Right hindlimb (tissue), 1 donor: ENCODE measurements at places on chromosomes 2 and 18.

DNA sequence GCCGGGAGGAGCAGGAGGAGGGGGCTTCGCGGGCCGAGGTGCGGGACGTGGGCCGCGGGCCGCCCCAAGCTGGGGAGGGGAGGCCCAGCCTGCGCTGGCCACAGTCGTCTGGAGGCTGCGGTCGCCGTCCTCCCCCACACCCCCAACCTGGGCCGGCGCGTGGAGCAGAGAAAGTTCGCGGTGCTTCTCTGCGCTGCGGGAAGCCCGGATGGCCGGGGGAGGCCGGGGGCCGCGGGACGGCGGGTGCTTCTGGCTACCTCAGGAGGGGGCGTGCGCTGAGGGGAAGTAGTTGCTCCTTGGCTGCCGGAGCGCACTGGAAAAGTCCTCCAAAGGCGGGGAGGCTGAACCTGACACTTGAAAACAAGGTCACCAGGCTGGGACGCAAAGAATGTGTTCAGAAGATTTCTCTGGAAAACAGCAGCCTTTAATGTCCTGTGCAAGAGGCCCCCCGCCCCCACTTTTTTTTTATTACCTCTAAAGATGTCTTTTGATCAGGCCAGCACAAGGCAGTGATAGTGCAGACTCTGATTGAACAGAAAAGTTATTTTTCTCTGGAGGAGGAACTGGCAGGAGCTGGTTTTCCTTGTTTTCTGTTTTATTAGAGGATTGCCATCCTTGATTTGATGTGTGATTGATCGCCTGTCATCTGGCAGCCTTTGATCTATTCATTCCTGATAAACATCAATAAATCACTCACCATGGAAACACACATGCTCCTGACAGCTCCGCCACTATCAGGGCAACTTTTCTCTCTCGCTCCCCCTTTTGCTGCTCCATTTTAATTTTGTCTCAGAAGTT lies 1.6 kb downstream of the TSHZ1 start:
- peak; percentile 75 for DNase-seq

DNA sequence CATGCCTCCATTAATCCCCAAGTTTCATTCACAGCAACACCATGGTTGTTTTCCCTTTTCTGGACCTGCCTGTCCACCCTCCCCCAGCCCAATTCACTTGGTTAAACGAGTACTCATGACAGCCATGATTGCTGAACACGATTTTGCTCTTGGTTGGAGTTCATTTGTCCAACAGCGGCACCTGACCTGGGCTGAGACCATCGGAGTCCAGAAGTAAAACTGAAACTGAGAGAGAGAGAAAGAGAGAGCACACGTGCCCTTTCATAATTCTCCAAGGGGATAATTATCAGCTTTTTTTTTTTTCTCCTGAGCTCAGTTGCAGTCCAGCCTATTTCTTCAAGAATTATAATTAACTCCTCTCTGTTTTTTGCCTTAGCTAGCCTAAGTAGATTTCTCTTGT lies 13.7 kb upstream of the KIF5C start:
- DNase-seq: no peak

GRCh38 chr2:101150306-101151145 lies 656 bp downstream of the TBC1D8 start:
- DNase-seq: peak; percentile 53

DNA sequence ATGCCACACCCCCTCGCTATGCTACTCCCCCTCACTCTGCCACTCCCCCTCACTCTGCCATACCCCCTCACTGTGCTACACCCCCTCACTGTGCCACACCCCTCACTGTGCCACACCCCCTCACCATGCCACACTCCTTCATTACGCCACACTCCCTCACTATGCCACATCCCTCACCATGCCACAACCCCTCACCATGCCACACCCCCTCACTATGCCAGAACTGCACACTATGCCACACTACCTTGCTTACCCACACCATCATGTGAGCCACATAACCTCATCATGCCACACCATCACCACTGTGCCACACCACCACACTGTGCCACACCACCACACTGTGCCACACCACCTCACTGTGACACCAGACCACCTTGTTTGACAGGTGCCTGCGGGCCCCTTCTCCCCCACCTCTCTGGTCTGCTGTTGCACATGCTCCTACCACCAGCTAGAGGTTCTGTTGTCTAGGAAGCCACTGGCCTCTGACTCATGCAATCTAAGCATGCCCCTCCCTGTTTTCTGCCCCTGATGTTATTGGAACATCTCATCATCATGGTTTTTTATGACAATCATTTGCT lies 22.0 kb downstream of the MARCHF4 start:
- no peak for DNase-seq

- DNase-seq: no peak
These were observed 7.7 kb downstream of the PSD4 start for GRCh38 chr2:113181258-113182051.

GRCh38 chr2:160909781-160910242 lies 250.4 kb upstream of the TANK start:
- no peak for DNase-seq

DNA sequence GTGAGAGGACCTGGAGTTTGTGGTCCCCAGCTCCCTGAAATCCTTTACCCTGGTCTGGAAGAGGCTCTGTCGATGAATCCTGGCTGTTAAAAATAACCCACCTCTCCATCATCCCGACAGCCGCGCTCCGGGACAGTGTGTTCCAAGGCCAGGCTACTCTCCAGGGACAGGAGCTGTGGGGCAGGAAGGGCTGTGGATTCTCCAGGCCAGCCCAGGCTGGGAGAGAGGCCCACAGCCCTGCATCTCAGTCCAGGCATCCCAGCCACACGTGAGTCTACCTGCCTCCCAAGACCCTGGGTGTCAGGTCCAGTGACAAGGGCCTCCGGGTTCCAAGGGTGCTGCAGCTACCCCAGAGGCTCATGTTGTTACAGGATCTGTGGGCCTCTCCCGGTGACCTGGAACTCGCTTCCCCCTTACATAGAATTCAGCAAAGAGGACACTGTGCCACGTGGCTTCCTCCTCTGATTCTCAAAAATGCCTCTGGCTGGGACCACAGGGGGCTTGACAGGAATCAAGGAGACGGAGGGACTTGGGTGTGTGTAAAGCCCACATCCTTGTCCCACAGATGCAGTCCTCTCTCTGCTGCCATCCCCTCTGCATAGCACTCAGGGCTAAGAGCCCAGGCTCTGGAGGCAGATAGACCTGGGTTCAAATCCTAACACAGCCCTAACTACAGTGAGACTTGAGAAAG lies 17.3 kb downstream of the ADRA2B start:
- DNase-seq: peak; percentile 29

GRCh38 chr2:179268277-179268925 lies 3.8 kb upstream of the SESTD1 start:
- no peak for DNase-seq

- no peak for DNase-seq
These were observed 29.2 kb downstream of the WIPF1 start for GRCh38 chr2:174568425-174568824.

GRCh38 chr2:114769991-114770390 lies 327.6 kb downstream of the DPP10 start:
- DNase-seq: no peak

DNA sequence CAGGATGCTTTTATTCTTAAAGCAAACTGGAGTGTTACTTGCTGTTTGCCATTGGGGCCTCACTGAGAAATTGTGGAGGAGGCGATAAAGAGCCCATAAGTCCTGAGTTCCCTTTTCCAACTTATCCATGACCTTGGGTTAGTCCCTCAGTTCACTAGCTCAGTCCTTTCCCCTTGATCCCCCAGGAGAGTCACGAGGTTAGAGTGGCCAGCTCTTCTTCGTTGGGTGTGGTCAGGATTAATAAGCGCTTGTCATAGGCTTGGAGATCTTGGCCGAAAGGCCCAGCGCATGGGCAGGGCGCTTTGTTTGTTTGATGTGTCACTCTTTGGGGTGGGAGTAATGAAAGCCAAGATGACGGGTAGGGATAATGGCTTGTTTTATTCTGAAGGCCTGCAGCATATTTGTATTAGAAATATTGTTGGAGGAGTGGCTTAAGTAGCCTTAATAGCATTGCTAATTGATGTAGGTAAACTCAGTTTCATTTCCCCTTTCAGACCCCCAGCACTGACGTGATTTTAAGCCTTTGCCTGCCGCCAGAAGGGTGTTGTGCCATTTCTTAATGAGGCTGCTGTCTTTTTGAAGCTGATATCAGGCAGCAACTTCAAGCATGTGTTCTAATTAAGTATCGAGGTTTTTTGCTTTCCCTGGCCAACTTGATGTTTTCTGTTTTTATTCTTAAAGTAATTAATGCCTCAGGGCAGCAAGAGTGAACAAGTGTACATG lies 15.7 kb downstream of the GRHL1 start:
- DNase-seq: no peak

- no peak for DNase-seq
These were observed 607.1 kb downstream of the ADCYAP1 start for GRCh38 chr18:1511619-1512311.

- DNase-seq: no peak
These were observed 28.0 kb upstream of the KCMF1 start for GRCh38 chr2:84942964-84943421.

DNA sequence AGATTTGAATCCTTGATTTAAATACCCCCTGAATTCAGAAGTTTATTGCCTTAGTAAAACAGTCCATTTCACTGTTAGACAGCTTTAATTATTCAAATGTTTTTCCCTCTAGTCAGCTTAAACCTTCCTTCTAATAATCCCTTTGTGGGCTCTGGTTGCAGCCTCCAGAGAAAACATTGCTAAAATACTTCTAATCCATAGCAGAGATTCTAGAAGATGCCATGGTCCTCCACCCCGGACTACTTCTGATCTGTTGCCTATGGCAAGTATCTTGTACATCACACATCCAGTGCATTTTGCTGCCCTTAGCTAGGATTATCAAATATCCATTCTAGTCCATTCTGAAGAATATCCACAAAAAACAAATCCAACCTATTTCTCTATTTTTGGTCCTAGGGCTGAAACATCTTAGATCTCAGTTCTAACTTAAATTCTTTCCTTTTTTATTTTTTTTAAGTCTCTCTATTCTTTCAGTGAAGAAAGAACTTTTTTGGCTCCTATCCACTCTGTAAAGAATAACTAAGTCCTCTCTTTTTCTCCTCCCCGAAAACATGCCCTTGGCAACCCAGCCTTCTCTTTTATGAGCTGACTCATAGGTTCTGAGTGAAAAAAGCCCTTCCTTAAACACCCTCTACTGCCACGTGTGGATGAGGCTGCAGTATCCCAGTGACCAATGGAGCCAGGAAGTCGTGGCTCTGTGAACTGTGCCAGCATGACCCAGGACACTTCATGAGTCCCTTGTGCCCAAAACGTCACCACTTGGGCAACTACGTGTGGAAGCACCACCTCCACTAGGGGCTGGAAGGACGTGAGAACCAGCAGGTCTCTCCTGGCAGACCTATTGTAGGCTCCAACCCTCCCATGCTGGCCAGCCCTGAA lies 349.8 kb downstream of the TNS1 start:
- DNase-seq: peak; percentile 64

- no peak for DNase-seq
These were observed 9.1 kb downstream of the LOXL3 start for GRCh38 chr2:74544634-74545033.

- DNase-seq: no peak
These were observed 131.4 kb upstream of the MAP3K20 start for GRCh38 chr2:172944022-172944793.

- DNase-seq: no peak
These were observed 164.5 kb upstream of the GLI2 start for GRCh38 chr2:120571015-120571728.

GRCh38 chr18:46946656-46947282 lies 29.4 kb downstream of the KATNAL2 start:
- DNase-seq: peak; percentile 92

GRCh38 chr2:213238753-213239495 lies 45.3 kb upstream of the SPAG16 start:
- DNase-seq: no peak

DNA sequence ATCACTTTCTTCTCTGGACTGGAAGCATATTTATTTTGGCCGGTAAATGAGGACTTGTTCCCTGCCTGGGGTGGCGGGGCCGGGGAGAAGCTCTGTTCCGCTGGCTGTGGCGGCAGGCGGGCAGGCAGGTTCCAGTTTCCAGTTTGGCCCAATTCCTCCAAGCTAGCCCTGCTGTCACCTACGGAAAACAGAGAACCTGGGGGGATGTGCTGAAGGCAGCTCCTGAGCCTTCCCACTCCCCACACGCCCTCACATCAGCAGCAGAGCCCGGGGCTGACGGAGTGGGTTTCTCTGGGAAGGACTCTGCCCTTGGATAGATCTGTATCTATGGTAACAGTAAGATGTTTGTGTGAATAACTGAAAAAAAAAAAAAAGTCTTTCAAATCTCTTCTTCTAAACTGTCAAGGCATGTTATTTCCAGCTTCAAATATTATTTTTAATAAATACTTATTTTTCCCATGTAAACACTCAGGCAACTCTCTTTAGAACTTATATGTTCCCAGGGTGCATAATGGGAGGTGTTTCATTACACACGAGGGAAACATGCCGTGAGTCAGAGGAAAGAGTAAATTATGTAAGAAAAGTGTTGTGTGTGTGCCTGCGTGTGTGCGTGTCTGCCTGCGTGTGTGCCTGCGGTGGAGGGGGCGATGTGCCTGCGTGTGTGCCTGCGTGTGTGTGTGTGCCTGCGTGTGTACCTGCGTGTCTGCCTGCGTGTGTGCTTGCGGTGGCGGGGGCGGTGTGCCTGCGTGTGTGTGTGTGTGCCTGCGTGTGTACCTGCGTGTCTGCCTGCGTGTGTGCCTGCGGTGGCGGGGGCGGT lies 116.1 kb upstream of the ZNF516 start:
- peak; percentile 77 for DNase-seq

DNA sequence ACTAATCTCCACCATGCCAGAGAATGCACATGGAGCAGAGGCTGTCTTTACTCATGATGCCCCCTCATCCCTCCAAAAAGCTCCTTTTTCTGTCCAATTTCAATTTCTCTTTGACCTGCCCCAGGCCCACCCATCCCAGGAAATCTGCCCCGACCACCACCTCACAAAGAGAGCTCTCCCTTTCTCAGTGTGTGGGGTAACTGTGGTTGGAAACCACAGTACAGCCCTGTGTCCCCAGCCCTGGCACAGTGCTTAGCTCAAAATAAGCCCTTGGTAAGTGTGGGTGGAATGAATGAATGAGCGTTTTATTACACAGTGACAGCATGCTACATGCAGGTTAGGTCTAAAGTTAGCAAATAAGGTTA lies 43.7 kb upstream of the CAB39 start:
- DNase-seq: no peak

DNA sequence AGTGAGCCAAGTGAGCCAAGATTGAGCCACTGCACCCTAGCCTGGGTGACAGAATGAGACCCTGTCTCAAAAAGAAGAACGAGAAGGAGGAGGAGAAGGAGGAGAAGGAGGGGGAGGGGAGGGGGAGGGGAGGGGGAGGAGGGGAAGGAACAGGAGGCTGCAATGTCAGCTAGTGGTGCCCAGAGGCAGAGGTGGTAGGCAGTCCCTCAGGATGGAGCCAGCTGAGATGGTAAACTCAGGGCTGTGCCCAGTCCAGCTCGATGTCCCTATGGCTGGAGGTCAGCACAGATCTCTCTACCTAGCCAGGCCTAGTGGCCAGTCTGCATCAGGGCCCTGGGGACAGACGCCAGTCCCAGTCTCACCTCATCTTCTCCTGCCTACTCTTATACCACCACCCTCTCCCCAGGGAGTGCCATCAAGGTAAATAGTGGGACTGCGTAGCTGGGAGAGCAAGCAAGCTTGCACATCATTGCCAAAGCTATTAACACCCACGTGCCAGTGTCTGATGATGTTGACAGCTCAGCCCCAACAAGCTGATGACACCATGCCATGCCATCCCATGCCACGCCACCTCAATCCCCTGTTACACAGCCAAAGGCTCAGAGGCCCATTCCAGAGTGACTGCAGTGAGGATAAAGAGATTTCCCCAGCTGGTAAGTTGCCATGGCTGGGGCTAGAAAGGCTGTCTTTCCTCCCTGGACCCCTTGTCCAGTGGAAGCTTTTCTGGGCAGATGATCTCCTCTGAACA lies 7.6 kb upstream of the PLB1 start:
- no peak for DNase-seq
